ENCODE measurements at places on chromosomes 13 and 19. TPM values are rescaled to one million over a fixed set of nuclear protein-coding genes. Genes with fewer than 3 reads are reported as not detected.

PSG7 gene
- not detected for total RNA-seq

CYP2A7 gene
- not detected for total RNA-seq

USF2 gene
- total RNA-seq, result 126 TPM

MBD3L3 gene
- not detected for total RNA-seq

URAD gene
- not detected for total RNA-seq

CPAMD8 gene
- 58.6 TPM for total RNA-seq

CPT1C gene
- 53.1 TPM for total RNA-seq

- no peak for DNase-seq
These were observed 62.6 kb upstream of the FARP1 start for GRCh38 chr13:98080280-98080679.

DNA sequence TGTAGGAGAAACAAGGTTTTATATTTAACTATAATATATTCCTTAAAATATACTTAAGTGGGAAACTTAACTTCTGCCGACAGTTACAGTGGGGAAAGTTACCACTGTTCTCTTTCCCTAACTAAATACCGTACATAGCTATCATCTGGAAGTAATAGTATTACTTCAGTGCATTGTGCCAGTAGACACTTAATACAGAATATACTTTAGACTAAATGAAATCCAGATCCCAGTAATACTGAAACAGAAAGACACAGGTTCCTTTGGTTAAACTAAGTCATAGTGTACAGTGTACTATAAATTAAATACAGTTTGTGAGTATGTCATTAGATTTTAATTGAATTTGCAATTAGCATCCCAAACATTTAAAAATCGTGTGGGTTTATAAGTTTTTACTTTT is 107.5 kb downstream of the PCCA start:
- no peak for DNase-seq

DNA sequence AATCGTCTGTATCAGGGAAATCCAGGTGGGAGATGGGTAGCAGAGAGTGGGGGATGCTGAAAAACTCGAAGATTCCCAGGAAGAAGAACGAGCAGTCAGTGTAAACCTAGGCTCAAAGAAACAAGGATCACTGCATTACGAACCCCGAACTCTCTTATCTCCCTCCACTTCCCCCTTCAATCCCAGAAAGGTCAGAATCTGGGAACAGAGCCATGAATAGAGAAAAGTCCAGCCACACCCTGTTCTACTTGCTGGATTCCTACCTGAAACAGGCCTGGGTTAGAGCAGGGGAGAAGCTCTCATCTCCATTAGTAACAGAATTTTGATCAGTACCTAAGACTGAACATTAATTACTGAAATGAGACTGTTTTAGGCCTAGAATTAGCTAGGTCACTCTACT is 24.4 kb downstream of the EPSTI1 start:
- DNase-seq, result no peak

GRCh38 chr13:86862137-86862536 is 809.0 kb upstream of the SLITRK5 start:
- DNase-seq, result no peak

- no peak for DNase-seq
These were observed 2.4 kb downstream of the MARK4 start for GRCh38 chr19:45253396-45254027.

- DNase-seq, result no peak
These were observed 165.3 kb downstream of the LMO7 start for GRCh38 chr13:75801388-75801945.

GRCh38 chr19:49984491-49984890 is 23.5 kb upstream of the SIGLEC11 start:
- no peak for DNase-seq

DNA sequence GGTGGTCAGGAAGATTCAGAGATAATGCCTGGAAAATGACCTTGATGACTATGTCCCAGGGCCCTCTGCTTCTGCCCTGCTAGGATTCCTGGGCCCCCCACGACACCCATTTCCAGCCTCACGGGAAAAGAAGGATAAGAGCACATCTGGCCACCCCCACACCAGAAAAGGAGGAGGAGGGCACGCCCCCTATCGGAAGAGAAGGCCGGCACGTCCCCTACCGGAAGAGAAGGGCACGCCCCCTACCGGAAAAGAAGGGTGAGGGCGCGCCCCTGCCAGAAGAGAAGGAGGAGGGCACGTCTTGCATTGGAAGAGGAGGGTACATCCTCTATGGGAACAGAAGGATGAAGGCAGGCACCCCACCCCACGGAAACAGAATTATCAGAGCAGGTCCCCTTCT is 84.3 kb downstream of the IER2 start:
- no peak for DNase-seq

- no peak for DNase-seq
These were observed 18.3 kb upstream of the EIF3G start for GRCh38 chr19:10137751-10138682.

DNA sequence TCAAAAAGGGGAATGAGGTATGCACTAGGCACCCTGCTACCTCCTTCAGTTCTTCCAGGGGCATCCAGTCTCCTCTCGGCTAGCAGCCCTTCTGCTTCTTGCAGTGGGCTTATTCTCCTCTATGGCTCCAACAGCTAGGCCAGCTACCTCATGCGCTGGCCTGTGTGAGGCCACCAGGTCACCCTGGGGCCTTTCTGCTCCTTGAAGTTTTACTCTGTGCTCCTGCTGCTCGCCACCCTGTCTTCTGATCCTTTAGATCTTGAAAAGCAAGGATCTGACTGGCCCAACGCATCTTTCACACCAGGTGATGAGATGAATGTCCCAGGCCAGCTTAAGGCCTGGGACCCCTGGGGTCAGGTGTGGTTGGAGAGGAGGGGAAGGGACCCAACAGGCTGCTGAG is 66.2 kb downstream of the RUBCNL start:
- DNase-seq, result no peak

DNA sequence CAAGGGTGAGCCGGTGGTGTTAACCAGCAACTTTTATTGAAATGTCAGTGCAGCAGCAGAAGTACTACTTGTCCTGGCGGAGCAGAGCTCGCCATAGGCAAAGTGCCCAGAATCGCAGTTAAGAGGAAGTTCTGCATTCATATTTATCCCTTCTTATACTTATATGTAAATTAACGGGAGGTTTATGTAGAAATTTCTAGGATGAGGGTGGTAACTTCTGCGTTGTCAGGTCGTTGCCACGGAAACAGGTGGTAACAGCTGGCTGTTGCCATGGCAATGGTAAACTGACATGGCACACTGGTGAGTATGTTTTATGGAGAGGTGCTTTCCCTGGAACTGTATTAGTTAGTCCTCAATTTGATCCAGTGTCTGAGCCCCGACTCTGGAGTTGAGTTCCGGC is 2494.9 kb upstream of the PCDH20 start:
- DNase-seq, result no peak

- DNase-seq, result no peak
These were observed 324.9 kb downstream of the FOXO1 start for GRCh38 chr13:40341501-40341900.

- DNase-seq, result peak; percentile 45
These were observed 1.4 kb downstream of the ING1 start for GRCh38 chr13:110714797-110715394.

DNA sequence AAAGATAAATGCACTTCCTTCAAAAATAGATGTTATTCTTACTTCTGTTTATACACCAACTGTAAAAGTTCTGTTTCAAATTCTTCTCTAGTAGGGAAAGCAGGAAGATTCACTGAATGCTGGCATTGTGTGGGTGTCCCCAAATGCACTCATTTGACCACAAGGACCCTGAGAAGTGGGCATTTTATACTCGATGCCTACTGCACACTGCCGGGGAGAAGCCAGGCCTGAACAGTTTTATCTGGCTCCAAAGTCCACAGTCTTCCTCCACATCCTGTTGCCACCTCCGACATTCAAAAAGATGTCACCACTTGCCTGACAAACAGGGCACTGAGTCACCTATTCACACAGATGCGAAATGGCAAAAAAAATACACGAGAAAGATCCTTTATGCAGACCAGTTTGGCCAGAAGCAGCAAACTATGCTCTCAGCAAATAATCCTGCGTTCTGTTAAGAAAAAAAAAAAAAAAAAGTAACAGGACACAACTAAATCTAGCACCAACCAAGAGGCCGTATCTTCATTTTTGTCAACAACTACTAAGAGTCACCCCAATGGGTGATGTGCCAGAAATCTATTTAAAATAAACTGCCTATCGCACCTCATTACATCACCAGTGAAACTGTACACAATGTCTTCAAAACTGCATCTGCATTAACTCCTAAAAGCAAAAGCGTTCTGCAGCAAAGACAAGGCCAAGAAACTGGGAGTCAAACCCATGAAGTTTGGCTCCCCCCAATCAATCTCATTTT is 6.2 kb downstream of the ZC3H4 start:
- no peak for DNase-seq

GRCh38 chr13:84607261-84608013 is 725.2 kb upstream of the SLITRK1 start:
- DNase-seq, result no peak

DNA sequence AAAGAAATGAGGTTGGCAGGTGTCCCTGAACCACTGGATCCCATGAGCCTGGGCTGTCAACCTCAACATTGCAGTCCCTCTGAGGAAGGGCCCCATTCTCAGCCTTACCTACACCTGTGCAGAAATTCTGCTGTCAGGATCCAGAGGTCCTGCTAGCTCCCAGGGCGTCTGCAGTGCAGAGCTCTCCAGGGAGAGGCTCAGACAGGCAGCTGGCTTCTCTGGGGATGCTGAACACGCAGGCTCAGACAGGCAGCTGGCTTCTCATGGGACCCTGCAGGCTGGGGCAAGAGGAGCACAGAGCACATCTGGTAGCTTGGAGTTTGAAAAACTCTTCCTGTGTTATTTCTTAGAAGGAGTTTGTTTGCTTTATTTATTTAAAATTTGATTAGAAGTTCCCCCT is 50.9 kb downstream of the TMEM255B start:
- no peak for DNase-seq

GRCh38 chr19:51977346-51977745 is 9.3 kb downstream of the ZNF350 start:
- DNase-seq, result no peak

DNA sequence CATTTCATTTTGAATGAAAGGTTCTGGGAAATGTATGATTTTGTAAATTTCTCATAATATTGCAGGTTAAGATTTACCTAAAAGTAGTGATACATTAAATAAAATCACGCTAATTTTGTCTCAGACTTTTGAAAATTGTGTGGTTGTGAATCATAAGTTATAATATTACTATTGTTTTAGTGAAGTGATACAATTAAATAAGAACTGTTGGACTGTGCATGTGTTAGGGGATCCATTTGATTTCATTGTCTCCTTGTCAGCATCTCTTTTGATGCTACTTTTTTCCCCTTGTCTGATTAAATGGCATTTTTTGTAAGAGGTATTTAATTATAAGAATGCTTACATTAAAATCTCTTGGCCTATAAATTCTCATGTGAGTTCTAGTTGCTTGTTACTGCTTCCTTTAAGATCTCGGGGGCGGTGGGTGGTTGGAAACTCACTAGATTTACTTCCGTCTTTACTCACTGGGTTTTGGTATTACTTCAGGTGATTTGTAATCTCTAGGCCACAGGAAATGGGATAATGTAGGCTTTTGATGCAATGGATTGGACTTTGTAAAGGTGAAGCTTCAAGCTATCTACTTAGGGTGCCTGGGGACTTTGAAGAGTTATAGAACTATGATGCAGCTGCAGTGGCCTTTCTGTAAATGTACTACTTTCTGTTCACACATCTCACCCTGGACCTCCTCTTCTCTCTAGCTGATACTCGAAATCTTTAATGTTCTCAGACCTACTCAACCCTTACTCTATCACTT is 66.5 kb downstream of the PAN3 start:
- no peak for DNase-seq

- no peak for DNase-seq
These were observed 2.1 kb downstream of the PRMT1 start for GRCh38 chr19:49678985-49679770.

DNA sequence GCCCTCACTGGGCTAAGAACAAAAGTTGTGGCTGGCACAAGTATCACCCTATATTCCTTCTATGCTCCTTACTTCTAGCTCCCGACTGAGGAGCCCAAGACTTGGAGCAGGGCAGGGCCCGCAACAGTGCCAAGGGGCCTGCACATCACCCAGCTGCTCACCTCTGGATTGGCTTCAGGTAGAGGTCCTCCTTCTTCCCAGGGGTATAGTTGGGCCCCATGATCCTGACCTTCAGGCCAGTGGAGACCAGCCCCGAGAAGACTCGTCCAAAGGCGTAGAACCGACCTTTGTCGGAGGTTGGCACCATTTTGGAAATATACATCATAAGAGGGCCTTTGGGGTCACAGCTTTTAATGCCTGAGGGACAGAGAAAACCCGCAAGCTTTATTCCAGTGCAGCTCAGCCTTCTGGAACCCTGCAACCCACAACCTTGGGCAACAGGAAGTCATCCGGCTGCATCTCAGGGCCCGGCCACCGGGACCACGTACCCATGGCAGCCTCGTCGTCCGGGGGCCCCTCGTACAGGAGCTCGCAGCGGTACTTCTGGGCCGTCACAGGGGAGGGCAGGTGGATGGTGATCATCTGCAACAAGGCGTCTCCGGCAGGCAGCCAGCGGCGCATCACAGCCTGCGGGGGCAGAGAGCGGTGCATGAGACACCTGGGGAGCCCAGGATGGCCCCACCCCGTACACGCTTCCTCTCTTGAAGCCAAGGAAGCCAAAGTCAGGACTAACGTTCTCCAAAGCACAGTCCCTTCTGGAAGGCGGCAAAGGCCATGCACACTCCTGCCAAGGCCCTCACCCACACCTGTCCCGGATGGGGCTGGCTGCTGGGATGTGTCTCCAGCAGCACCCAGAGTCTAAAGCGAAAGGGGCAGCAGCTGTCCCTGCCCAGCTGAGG is 4.7 kb downstream of the EEF2 start:
- DNase-seq, result no peak

DNA sequence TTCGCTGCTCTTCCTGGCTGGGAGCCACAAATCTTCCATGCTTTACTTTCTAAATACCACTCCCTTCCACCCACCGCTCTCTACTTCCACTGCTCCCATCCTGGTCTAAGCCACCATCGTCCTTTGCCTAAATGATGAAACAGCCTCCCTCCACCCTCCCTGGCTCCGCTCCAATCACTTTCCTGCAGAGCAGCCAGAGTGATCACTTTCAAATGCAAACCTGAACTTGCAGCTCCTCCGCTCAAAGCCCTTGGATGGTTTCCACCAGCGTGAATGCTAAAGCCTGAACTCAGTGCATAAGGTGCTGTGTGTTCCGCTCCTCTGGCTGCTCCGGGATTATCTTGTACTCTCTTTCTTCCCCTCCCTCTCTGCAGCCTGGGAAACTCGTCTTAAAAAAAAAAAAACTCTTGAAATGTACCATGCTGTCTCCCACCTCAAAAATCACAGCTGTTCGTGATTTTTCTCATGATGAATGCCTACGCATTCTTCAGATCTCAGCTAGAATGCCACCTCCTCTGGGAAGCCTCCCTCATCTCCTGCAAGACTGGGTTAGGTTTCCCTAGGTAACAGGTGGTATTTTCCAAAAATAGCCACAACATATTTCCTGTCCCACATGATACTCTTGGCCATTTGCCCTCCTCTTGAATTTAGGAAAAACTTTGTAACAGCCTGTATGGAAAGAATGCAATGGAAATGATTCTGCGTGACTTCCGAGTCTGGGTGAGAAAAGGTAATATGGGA is 3.7 kb upstream of the SIN3B start:
- DNase-seq, result no peak

- no peak for DNase-seq
These were observed 1251.9 kb upstream of the SLC10A2 start for GRCh38 chr13:104318121-104318520.
